ENCODE measurements at places on chromosomes 7 and 10. TPM values are rescaled to one million over a fixed set of nuclear protein-coding genes. Genes with fewer than 3 reads are reported as not detected.

- no peak for DNase-seq
These were observed 27.4 kb downstream of the TAX1BP1 start for GRCh38 chr7:27767374-27767773.

GRCh38 chr7:539731-540411, 20.2 kb upstream of the PDGFA start:
- no peak for DNase-seq

The CRYGN gene
- not detected for total RNA-seq

The TRIM50 gene
- total RNA-seq: not detected

DNA sequence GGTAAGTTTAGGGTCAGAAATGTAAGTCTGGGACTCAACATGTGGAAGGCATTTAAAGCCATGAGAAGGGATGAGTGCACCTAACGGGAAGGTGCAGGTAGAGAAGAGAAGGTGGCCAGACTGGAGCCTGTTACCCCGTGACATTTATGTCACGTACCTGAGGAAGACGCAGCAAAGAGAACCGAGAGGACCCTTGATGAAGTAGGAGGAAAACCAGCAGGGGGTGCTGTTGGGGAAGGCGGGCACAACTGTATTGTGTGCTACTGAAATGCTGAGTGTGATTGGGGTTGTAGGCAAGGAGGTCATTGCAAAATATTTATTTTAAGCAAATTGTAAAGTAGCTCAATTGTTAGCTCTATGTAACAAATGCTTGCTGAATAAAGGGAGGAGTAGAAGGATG, 338.2 kb upstream of the PRKCQ start:
- no peak for DNase-seq

GRCh38 chr7:106101726-106102125, 10.4 kb downstream of the SYPL1 start:
- DNase-seq: no peak

GRCh38 chr10:114779803-114780576, 41.6 kb upstream of the FHIP2A start:
- DNase-seq: no peak

DNA sequence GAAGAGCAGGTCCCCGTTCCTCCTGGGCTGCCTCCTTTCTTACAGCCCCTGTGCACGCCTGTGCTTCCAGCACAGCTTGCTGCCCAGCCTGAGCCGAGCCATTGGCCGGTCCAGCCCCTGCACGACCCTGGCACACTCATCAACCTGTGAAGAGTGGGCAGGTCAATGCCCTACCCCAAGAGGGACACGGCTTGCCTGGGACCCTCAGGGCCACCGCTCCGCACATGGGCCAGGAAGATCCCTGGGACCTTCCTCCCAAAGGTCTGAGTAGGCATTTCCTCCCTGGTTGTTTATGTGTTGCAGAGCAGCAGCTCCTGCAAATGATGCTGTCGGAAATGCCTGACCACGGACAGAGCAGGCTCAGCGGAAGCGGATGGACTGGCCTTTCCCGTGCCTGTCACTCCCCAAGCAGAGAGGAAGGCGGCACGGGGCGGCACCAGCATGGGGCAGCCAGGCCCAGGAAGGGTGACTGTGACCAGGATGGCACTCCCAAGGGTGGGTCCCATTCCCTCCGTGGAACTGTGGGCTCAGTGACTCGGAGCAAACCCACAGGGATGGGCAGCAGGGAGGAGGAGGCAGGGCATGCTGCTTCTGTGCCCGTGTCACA, 252.5 kb downstream of the TNS3 start:
- no peak for DNase-seq

DNA sequence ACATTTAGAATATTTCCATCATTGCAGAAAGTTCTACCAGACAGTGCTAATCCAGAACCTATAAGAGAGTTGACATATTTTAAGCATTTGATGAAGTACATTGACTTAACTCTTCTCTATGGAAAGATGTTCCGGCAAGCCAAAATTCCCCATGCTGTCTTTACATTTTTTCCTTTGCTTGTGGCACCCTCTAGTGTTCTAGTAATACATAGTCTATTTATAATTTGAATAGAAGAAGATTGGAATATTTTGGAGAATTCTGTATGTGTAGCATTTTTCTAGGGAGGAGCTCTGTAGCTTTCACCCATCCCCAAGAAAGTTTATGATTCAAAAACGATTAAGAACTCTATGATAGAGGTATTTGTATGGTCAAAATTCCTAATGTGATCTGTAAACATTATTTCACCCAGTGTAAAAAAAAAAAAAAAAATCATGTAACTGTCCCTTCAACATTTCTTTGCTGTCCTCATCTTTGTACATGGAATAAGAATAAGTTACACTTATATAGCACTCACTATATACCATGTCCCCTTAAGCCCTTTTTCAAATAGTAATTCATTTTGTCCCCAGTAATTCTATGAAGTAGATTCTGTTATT, 33.2 kb downstream of the NRF1 start:
- peak; percentile 43 for DNase-seq

GRCh38 chr10:107666214-107666613, 501.7 kb upstream of the SORCS1 start:
- DNase-seq: no peak

GRCh38 chr7:13920053-13920697, 69.3 kb downstream of the ETV1 start:
- no peak for DNase-seq

DNA sequence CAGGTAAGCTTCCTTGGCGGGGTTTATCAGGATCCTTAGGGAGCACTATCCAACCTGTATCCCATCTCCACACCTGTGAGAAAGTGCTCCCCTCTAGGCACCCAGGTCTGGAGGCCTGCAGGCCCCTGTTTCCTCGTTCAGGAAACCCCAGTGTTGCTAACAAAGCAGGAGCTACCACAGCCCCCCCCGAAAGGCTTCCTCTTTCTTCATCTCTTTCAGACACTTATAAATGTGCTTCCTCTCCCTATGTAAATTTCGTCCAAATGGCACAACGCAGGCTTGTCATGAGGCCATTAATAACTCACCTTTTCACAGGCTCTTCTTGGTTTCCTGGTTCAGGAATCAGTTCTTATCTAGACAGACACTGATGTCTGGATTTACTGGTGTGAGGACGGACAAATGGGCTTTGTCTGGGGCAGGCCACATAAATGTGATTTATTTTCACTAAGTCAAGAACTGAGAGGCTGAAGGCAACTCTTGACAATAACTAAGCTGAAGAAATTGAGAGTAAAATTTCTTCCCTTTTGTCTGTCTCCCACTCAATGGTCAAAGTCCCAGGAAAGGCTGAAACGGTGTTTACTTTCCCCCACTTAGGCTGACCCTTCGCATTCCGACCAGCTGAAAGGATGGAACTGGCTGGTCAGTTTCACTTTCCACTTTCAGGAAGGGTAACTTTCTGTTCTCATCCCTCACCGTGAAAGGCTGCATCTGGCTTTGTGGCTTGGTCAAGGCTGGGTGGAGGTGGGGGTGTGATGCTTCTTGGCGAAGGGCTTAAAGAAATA, 46.8 kb downstream of the PIK3AP1 start:
- DNase-seq: no peak

DNA sequence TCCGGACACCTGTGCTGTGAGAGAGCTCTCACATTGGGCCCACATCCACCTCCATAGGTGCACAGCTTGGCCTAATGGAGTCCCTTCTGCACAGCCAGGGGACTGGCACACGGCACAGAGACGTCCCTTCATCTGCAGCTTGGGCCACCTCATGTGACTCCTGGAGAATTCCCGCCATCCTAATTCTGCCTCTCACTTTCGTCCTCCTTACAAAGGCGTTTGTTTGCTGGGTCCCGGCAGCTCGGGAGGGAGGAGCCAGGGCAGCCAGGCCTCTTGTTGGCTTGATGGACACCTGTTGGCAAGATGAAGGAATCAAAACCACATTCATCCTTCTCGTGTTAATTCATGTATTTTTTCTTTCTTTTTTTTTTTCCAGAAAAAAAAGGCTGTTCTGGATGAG, 30.7 kb upstream of the TTYH3 start:
- no peak for DNase-seq

- DNase-seq: no peak
These were observed 35.2 kb upstream of the LYZL1 start for GRCh38 chr10:29253690-29254029.

The NRAP gene
- total RNA-seq: 0.09 TPM

DNA sequence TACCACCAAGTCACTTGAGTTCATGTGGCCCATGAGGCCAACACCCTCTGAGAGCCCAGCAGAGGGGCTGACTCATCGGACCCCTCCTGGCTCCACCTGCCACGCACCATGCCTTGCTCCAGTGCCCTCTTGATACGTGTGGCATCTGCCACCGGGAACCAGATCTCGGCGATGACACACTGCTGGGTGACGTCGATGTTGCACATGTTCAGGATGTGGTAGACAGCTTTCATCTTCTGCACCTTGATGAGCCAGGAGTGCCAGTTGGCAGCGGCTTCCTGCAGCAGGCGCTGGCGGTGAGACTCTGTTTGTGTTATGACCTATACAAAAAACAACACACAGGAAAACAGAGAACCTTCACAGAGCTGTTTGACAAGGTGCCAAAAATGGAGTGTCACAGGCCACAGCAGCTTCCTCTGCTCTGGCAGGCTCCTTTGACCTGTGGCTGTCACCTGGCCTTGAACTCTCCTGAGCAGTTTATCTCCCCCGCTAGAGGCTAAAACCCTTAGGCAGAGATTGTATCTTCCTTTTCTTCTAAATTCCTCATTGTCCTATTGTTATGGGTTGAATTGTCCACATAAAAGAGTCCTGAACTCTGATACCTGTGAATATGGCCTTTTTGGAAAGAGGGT, 45.2 kb upstream of the TMEM213 start:
- DNase-seq: no peak

Measured in cerebellum (tissue), 4 donors.